ENCODE measurements at places on chromosomes 2 and 18.

DNA sequence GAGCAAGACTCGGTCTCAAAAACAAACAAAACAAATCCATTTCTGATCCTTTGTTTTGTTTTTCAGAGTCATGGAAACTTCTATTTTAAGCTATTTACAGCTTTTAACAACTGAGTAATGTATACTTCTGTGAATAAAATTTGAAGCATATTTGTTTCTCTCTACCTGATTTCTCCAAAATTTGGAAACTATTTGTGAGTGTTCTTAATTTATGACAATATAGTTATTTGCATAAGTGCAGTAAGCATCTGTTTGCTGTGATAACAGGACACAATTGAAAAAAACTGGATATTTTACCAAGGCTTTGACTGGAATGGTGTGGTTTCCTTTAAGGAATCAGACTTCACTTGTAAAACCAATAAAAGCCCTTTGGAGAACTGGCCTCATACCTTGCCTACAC lies 53.3 kb upstream of the GULP1 start:
- DNase-seq: no peak

GRCh38 chr2:1972422-1972821 lies 228.1 kb upstream of the PXDN start:
- no peak for DNase-seq

GRCh38 chr2:61357681-61358080 lies 113.2 kb downstream of the USP34 start:
- DNase-seq: no peak

- no peak for DNase-seq
Measured at GRCh38 chr2:185695711-185696235, 42.8 kb upstream of the FSIP2 start.

- DNase-seq: no peak
Measured at GRCh38 chr2:65501836-65502235, 69.4 kb upstream of the SPRED2 start.

DNA sequence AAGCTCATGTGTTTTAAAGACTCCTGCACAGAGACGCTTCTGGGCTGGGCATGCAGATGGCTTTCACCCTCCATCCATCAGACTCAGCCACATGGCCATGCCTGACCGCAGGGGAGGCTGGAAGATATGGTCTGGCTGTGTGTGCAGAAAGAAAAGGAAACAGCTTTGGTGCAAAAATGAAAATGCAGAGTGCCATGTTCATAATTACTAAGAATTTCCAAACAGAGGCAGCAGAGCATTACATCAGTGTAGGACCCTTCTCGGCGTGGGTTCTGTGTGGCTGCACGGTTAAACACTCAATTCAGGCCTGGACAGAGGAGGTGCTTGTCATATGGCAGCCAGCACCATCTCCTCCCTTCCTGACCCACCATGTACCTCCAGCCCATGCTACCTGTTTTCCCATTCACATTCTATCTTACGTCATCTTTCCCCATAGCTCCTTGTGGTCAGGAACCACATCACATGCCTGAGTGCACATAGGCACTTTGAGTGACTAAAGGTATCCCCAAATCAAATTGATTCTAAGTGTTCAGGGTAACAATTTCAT lies 200.3 kb upstream of the ID2 start:
- no peak for DNase-seq

All from amniotic stem cell (primary cell).